Mononuclear cell (primary cell): ENCODE measurements at places on chromosomes 4 and X. TPM values are rescaled to one million over a fixed set of nuclear protein-coding genes. Genes with fewer than 3 reads are reported as not detected.

ARHGAP10 gene
- total RNA-seq: 10.6 TPM

CT55 gene
- total RNA-seq: not detected

NDUFB11 gene
- 34.4 TPM for total RNA-seq

ENPEP gene
- 0.73 TPM for total RNA-seq

CCSER1 gene
- 7.9 TPM for total RNA-seq

IL15 gene
- total RNA-seq: 6.5 TPM

GABRQ gene
- under 0.01 TPM for total RNA-seq

RNF212 gene
- 3.1 TPM for total RNA-seq

ZNF275 gene
- total RNA-seq: 7.8 TPM

CENPC gene
- 167 TPM for total RNA-seq

TEC gene
- total RNA-seq: 7.2 TPM

PTTG2 gene
- 2.3 TPM for total RNA-seq

FAM133A gene
- not detected for total RNA-seq

GALNTL6 gene
- 0.10 TPM for total RNA-seq

CDS1 gene
- 0.42 TPM for total RNA-seq

SPATA18 gene
- 0.42 TPM for total RNA-seq

CT45A5 gene
- total RNA-seq: not detected

TMPRSS11A gene
- not detected for total RNA-seq

KIF4A gene
- total RNA-seq: 0.42 TPM

SATL1 gene
- total RNA-seq: not detected

TMEM31 gene
- not detected for total RNA-seq

STK32B gene
- 0.63 TPM for total RNA-seq

IL3RA gene
- 13.2 TPM for total RNA-seq

GAGE12F gene
- not detected for total RNA-seq

BEX3 gene
- total RNA-seq: 38.6 TPM

LINC00632 gene
- total RNA-seq: 0.21 TPM

SLC7A11 gene
- total RNA-seq: 1.9 TPM

IL21 gene
- not detected for total RNA-seq

DMD gene
- 2.4 TPM for total RNA-seq

CXCL6 gene
- not detected for total RNA-seq

TGIF2LX gene
- total RNA-seq: not detected

TXK gene
- total RNA-seq: 74.9 TPM

FGG gene
- total RNA-seq: not detected

ADH1B gene
- total RNA-seq: not detected

LCORL gene
- 16.4 TPM for total RNA-seq

SH3D19 gene
- not detected for total RNA-seq

WDFY3 gene
- total RNA-seq: 18.1 TPM

CNGA2 gene
- total RNA-seq: not detected

CETN2 gene
- total RNA-seq: 9.7 TPM

ZNF630 gene
- 1.6 TPM for total RNA-seq

OTUD6A gene
- not detected for total RNA-seq

KLHL4 gene
- not detected for total RNA-seq

MRPL1 gene
- 15.5 TPM for total RNA-seq

SCRG1 gene
- total RNA-seq: not detected

STARD8 gene
- total RNA-seq: 2.0 TPM

GRIPAP1 gene
- 24.9 TPM for total RNA-seq
